ENCODE measurements at places on chromosomes 7 and 10.

GRCh38 chr10:110912374-110912773 lies 6.6 kb downstream of the BBIP1 start:
- DNase-seq: peak; percentile 59

- no peak for DNase-seq
These were observed 12.8 kb downstream of the CREB3L2 start for GRCh38 chr7:137989094-137989493.

DNA sequence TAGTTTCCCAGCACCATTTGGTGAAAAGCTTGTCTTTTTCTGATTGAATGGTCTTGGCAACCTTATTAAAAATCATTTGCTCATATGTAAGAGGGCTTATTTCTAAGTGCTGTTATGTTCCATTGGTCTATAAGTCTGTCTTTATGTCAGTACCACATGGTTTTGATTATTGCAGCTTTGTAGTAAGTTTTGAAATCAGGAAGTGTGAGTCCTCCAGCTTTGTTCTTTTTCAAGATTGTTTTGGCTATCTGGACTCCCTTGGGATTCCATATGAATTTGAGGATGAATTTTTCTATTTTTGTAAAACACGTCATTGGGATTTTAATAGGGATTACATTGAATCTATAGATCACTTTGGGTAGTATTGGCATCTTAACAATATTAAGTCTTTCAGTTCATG lies 5.4 kb downstream of the KIF11 start:
- DNase-seq: peak; percentile 54

DNA sequence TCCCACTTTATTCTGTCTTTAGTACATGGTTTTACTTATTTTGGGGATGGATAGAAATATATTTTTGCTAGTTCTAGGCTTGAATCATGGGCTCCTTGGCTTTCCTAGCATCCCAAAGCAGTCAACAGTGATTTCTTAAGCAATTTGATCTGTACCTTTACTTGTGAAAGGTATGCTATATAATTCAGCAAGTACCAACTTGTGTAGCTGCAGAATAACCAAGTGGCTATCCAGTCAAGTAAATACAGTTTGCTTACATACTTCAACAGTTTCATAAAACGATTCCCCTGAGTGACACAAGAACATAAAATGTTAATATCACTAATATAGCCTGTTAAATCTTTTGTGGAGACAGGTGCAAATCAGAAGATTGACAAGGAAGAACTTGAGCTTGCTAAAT lies 67.2 kb downstream of the PODXL start:
- DNase-seq: no peak

DNA sequence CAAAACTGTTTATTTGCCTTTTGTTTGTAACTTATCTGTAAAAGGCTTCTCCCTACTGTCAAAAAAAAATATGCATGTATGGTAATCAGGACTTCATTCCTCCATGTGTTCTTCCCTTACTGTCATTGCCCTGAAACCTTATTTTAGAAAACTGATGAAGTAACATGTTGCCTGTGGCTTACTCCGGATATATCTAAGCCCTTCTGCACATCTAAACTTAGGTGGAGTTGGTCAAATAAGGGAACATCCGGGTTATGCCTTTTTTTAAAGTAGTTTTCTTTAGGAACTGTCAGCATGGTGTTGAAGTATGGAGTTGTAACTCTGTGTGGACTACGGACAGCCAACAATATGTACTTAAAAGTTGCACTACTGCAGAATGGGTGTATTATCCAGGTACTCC lies 6.2 kb downstream of the SAR1A start:
- no peak for DNase-seq

DNA sequence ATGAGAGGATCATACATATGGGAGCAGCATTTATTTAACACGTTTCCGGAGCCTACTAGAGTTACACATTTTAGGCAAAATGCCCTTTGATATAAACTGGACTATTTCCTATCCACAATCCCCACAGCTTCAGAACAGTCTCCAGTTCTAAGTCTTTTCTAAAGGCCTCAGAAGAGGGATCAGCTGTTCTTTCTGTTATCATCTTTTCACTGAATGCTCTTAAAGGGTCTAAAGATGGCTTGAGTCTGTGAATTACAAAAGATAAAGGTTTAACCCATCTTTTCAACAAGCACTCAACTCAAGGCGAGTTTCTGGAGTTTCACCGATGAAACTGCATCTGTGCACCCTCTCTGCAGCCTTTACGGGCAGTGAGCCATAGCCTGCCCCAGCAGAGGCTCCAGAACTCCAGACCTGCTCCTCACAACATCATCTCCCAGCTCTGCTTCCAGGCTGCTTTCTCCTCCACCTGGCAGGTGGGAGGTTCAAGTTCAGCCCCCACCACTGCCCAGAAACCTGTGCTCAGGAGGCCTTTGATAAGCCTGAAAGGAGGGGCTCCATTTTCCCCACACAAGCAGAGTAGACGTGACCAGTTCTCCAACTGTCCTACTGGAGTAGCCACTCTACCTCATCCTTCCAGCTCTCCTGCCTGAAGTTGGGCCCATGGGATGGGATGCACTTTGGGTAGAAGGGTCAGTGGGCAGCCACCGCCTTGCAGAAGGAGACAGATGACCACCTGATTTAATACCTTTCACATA lies 53.4 kb downstream of the HSPA12A start:
- no peak for DNase-seq

- DNase-seq: peak; percentile 43
These were observed 5.1 kb downstream of the ARHGAP22 start for GRCh38 chr10:48599830-48600134.

- no peak for DNase-seq
These were observed 9.5 kb upstream of the SH2D4B start for GRCh38 chr10:80528185-80528700.

GRCh38 chr10:64286533-64286932 lies 765.3 kb downstream of the REEP3 start:
- DNase-seq: no peak

- no peak for DNase-seq
These were observed 103.0 kb downstream of the RBM20 start for GRCh38 chr10:110746969-110747608.

DNA sequence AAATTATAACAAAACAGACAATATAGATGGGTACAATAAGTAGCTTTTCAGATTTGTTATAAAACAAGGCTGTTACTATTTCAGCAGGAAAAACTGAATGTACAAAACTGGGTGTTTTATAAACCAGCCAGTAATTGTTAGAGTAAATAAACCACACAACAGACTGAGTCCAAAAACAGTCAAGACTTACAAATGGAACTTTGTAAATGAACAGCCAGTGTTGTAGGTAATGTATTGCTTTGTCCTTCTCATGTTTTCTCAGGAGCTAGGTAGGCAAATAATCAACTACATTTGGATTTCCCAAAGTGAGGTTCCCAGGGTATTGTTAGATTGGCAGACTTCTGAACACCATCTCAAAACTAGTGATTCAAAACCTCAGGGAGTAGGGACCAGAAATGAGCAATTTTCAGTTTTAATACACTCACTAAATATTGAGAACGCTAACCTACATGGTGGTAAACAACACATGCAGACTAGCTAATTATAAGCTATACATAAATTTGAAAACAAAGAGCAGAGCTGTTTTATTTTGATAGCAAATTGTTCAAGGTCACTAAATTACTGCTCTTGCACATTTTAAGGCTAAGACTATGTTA lies 36.2 kb downstream of the HERPUD2 start:
- DNase-seq: no peak

DNA sequence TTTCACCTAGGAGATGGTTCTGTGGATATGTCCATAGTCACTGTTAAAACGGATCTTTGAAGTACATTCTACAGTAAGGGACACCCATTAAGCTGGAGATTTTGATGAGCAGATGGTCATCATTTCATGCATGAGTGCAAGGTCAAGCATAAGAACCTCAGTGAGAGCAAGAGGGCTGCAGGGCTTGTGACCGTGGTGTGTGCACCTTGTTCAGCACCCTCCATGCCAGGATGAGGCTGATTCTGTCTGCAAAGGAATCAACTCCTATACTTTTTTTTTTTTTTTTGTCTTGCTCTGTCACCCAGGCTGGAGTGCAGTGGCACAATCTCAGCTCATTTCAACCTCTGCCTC lies 17.6 kb downstream of the PDSS1 start:
- DNase-seq: no peak

- DNase-seq: no peak
These were observed 251.1 kb upstream of the MEOX2 start for GRCh38 chr7:15937571-15937970.

Measured in GM23248 (cell line).